ENCODE measurements at places on chromosomes 7 and 10. TPM values are rescaled to one million over a fixed set of nuclear protein-coding genes. Genes with fewer than 3 reads are reported as not detected.
A peak's percentile ranks its signal among the peaks of the same experiment; 100 is the strongest.

Gene LIPJ
- total RNA-seq = not detected

Gene OPALIN
- total RNA-seq = not detected

Gene GPR15LG
- not detected for total RNA-seq

Gene GIMAP8
- 42.3 TPM for total RNA-seq

Gene FAM20C
- 58.8 TPM for total RNA-seq

Gene PPRC1
- total RNA-seq = 38.3 TPM

Gene LRRC17
- 0.58 TPM for total RNA-seq

- no peaks in the 10 kb centered on the region for H3K36me3 ChIP-seq
- DNase-seq = peak; percentile 82
- H3K27me3 ChIP-seq = no peaks in the 10 kb centered on the region
- H3K4me3 ChIP-seq = no peak overlapping the region
- H3K4me1 ChIP-seq = no peaks in the 10 kb centered on the region
Measured at GRCh38 chr10:48684463-48684791, 246 bp upstream of the WDFY4 start.

GRCh38 chr7:108535744-108536143, 9.8 kb upstream of the PNPLA8 start:
- H3K27ac ChIP-seq = no peak overlapping the region
- H3K4me3 ChIP-seq = no peak overlapping the region
- H3K36me3 ChIP-seq = no peaks in the 10 kb centered on the region

DNA sequence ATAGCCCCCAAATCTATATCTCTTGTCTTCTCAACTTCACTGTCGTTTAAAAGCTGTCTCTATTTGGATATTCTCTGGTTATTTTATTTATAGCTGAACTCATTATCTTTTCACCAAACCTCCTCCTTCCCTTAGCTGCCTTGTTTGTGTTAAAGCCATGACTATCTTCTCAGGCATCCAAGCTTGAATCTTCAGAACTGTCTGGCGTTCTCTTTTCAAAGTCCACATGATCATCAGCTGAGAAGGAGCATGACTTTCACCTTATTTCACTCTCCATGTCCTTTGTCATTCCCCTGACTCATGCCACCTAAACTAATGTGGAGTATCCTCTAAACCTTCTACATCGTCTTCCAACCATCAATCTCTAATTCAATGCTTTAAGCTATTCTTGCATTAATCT, 5.7 kb upstream of the GLCCI1 start:
- H3K4me1 ChIP-seq = no peaks in the 10 kb centered on the region
- H3K27me3 ChIP-seq = no peaks in the 10 kb centered on the region
- H3K36me3 ChIP-seq = no peaks in the 10 kb centered on the region
- H3K27ac ChIP-seq = no peak overlapping the region

- H3K36me3 ChIP-seq = no peaks in the 10 kb centered on the region
- no peak overlapping the region for H3K27ac ChIP-seq
- H3K27me3 ChIP-seq = no peaks in the 10 kb centered on the region
Measured at GRCh38 chr7:117637937-117638336, 158.1 kb downstream of the CFTR start.

- DNase-seq = peak; percentile 90
- peaks cover 18% of the 10 kb centered on the region for H3K4me1 ChIP-seq
- no peak overlapping the region for H3K4me3 ChIP-seq
- H3K36me3 ChIP-seq = no peaks in the 10 kb centered on the region
- H3K27ac ChIP-seq = peak overlapping the region; percentile 67
Measured at GRCh38 chr7:101099969-101100781, 14.9 kb downstream of the TRIM56 start.

DNA sequence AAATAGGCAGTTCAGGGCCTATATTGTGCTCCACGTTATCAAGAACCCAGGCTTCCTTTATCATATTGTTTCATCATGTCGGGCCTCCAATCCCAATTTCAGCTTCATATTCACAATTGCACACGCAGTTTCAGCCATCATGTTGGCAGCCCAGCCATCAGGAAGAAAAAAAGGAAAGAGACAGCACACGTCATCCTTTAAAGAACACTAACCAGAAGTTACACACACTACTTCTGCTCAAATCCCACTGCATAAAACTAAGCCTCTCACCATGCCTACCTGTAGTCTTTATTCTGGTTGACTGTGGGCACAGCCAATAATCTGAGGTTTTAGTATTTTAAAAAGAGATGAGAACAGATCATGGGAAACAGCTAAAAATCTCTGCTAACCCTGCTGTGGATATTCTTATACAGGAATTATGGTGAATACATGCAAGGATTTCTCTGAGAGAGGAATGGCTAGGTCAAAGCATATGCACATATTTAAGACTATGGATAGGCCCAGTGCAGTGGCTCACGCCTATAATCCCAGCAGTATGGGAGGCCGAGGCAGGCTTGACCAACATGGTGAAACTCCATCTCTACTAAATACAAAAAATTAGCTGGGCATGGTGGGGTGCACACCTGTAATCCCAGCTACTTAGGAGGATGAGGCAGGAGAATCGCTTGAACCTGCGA, 534.4 kb downstream of the ETV1 start:
- no peak overlapping the region for H3K4me3 ChIP-seq
- no peaks in the 10 kb centered on the region for H3K36me3 ChIP-seq
- no peak overlapping the region for H3K27ac ChIP-seq
- no peak for DNase-seq
- H3K4me1 ChIP-seq = no peaks in the 10 kb centered on the region

DNA sequence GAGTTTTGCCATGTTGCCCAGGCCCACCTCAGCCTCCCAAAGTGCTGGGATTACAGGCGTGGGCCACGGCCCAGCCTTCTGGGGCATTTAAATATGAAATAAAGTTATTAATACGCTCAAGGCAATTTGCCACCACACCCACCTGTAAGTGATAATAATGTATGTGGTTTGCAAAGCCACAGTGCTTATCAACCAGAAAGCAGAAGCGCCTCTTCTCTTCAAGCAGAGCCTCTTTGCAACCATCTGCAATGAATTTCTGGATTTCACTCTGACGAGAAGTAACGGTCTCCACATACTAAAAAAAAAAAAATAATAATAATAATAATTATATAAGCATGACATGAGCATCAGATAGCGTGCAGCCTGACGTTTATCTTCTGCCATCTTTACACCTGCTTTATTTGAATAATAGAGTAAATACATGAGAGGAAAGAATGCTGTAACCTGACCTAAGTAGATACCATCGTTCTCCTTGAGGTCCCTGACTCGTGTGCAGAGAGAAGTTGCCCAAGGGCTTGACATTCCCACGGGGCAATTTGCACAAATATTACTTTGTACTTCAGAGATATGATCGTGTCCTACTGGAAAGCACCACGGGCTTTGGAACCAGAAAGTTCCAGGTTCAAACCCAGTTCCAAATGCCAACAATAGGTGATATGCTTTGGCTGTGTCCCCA, 34.0 kb downstream of the BRI3 start:
- H3K4me3 ChIP-seq = no peak overlapping the region
- no peaks in the 10 kb centered on the region for H3K4me1 ChIP-seq
- no peak for DNase-seq
- peaks cover 20% of the 10 kb centered on the region for H3K36me3 ChIP-seq

DNA sequence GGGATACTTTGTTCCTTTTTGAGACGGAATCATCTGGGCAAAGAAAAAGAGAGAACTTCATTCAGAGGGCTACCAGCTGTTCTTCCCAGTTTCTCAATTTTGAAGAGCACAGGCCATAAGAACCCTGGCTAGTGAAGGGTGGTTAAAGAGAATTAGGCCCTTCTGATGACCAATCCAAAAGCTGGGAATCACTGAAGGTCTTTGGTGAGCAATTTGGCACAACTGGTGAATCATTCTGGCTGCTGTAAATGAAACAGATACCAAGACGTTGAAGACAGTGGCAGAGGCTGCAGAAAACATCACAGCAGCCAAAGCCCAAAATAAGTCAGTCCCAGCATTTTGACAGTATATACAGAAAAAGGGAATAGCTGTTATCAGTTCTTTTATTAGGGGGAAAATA, 5.1 kb downstream of the RAPGEF5 start:
- H3K27ac ChIP-seq = no peak overlapping the region
- no peak for DNase-seq
- H3K4me3 ChIP-seq = no peak overlapping the region
- H3K4me1 ChIP-seq = no peaks in the 10 kb centered on the region
- H3K36me3 ChIP-seq = no peaks in the 10 kb centered on the region

DNA sequence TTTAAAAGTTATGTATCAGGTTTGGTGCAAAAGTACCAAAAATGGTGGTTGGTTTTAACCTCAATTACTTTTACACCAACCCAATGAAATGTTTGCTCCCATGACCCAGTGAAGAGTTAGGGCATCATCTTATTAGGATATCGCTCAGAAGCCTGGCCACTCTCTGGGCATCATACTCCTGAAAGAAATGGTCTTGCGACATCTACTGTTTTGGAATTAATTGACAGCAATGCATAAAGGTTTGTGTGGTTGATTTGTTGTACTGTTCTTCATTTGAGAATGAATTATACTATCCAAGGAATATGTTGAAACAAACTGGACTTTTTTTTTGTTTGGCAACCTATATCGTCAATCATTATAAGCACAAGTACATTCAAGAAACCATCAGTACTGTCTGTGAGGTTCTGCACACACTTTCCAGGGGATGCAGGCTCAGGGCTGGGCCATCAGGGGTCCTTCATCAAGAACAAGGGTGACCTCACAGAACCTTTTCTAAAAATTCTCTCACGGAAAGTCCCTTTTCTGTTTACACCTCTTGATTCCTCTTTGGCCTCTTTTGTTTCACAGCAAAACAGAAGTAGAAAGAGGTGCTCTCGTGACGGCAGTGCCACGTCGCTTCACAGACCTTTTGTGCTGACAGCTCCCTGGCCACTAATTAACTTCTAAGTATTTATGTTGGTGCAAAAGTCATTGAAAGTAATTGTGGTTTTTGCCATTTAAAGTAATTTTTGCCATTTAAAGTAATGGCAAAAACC, 117.2 kb upstream of the KLF6 start:
- no peaks in the 10 kb centered on the region for H3K36me3 ChIP-seq
- H3K27ac ChIP-seq = no peak overlapping the region
- H3K27me3 ChIP-seq = no peaks in the 10 kb centered on the region
- H3K4me1 ChIP-seq = peaks cover 9% of the 10 kb centered on the region

DNA sequence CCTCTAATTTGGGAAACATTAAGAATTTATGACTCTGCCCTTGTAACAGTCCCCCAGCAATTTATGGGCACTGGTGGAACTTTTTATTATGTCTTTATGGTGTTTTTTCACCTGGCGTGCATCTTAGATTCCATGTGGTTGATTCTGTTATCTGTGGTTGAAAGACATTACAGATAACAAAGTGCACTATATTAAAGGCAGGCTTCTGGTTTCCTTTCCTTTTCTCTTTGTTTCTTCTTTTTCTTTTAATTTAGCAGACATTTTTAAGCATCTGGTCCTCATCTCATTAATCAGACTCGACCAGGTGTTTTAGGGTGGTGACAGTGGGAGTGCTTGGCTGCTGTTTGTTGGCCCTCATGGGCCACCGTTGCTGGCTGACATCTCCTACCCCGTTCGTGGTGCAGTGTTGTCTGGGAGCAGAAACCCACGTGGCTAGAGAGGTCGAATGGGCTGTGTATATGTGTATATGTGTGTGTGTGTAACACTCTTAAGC, 77.4 kb downstream of the LRMDA start:
- no peak overlapping the region for H3K4me3 ChIP-seq
- no peaks in the 10 kb centered on the region for H3K36me3 ChIP-seq
- peaks cover 28% of the 10 kb centered on the region for H3K4me1 ChIP-seq
- no peak overlapping the region for H3K27ac ChIP-seq
